ENCODE measurements at places on chromosomes 12 and 14.

- peak; percentile 80 for DNase-seq
These were observed 181.3 kb downstream of the ITPR2 start for GRCh38 chr12:26651566-26652188.

- peak; percentile 67 for DNase-seq
These were observed 28.3 kb upstream of the PPP2R5C start for GRCh38 chr14:101733211-101733610.

GRCh38 chr12:75611041-75611440 is 99.6 kb upstream of the KRR1 start:
- no peak for DNase-seq

DNA sequence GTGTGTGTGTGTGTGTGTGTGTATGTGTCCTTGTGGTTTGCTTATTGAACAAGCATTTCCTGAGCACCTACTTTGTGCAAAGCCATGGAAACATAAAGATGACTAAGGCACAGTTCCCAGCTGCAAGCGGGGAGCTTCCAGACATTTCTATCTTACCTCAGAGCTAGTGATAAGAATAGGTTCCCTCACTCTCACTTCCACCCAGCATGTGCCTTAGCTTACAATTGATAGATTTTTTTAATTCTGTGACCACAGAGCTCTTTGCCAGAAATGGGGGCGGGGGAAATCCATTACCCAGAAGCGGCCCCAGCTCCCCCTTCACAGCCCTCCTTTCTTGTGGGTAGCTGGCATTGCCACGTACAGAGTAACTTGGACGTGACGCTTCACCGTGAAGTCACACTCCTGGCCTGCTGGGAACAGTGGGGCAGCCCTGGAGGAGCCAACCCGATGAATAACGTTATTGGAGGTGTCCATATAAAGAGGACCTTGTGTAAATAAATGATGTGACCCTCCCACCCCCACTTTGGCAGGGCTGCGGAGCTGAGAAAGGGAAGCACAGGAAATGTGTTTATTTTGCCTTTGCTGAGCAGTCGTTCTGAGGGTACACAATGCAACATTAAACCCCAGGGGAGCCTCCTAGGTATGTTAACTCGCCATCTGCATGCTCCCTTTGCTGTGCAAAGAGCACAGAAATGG is 238.9 kb downstream of the CHST11 start:
- DNase-seq: peak; percentile 53

DNA sequence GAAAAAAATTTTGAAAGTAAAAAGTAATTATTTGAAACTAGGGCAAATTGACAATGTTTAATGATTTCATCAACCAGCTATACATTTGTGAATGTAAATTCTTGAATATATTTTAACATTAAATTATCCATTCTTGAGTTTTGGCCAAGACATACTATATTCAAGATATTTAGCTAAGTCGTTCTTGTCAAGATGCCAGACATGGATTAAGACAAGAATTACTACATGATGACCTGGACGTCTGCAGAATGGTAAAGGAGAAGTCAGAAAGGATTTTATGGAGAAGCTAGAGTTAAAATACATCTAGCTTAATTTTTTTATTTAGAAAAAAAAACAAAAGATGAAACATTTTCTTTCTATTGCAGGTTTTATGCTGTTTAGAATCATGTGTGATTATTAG is 255.8 kb downstream of the TMTC2 start:
- no peak for DNase-seq

- DNase-seq: peak; percentile 51
These were observed 91.9 kb downstream of the TMEM30B start for GRCh38 chr14:61188978-61189808.

GRCh38 chr12:61916831-61917230 is 343.4 kb upstream of the USP15 start:
- peak; percentile 25 for DNase-seq

DNA sequence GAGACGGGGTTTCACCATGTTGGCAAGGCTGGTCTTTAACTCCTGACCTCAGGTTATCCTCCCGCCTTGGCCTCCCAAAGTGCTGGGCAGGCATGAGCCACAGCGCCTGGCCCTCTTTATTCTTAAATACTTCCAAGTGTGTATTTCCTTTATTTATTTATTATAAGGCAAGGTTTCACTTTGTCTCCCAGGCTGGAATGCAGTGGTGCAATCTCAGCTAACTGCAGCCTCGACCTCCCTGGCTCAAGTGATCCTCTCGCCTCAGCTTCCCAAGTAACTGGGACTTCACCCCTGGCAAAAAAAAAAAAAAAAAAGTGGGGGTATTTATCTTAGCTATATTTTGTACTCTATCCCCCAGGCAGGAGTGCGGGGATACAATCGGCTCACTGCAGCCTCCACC is 6.8 kb downstream of the FAM216A start:
- no peak for DNase-seq

DNA sequence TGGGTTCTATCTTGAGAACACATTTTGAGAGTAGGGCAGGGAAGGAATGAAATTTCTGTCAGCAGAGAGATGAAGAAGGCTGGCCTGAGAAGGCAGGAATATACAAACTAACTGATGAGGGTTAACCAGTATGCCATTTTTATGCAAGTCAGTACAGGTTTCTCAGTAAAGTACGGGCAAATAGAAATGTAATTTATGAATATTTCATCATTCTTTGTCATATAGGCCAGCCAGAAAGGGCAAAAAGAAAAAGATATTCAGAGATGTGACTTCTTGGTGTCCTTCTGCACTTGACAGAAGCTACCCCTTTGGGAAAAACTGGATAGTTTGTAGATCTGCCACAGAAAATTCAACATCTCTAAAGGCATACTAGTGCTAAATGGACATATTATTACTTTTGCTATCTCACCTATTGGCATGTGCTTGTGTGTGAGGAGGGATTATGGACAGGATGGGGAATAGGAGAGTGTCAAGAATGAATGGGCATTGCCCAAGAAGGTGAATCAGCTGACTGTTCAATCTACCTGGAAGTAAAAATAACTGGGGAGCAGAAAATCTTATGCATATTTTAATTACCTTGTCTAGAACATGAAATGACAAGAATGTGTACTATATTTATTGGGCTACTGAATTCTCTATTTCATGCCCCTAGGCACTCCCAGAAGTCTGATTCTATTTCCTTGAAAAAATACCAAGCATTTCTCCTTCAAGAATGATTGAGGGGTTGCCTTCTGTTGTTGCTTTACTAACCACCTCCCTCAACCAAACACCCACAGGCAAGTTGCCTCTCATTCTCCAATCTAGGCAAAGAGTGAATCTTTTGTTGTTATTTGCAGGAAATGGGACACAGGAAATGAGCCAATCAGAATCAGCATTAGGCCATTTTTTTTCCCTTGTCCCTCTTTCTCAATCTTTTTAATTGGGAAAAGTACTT is 175.1 kb upstream of the SLC38A2 start:
- DNase-seq: peak; percentile 52

- peak; percentile 17 for DNase-seq
These were observed 49.9 kb upstream of the OR4E1 start for GRCh38 chr14:21723431-21724045.

DNA sequence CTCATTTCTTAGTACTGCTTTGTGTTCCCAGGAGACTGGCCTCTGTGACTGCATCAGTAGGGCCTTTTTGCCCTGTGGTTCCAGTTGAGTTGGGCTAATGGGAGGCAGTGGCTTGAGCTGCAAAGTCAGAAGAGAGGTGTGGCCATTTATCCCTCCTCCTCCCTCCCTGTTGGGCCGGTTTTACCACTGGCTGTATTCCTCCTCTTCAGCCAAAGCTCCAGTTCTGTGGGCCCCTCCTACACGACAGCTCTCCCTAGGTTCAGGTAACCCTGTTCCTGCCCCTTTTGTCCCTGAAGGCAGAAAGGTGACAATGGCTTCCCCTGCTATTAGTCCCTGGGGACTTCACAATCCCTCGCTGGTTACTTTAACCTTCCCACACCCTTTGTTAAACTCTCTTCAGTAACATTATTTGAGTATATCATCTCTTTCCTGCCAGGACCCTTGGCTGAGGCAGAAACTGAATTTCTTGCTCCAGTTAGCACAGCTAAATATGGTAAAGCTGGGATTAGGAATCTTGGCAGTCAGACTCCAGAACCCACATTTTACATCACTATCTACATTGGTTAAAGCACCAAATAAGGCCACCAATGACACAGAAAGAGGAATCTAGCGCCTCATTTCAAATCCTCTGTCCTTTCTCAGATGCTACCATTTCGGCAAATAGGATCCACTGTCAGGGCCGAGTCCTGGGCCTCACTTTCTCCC is 121.9 kb upstream of the SLC35F4 start:
- no peak for DNase-seq

DNA sequence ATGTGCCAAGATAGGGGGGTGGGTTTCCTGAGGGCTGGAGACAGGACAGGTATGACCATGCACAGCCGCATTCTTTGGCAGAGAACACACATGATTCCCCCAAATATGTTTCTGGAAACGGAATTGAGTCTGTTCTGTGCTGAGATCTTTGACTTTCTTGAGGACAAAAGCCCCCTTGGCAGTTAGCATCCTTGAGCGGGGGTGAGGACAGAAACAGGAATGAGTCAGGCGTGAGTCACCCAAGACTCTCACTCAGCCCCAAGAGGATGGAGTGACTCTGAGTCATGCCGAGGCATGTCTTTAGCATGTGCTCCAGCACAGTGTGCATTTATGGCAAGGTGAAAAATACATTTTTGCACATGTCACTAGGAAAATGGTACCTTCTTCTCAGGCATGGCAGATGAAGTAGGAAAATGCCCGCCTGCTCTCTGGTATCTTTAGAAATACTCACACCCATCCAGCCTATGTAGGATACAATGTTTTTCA is 52.1 kb downstream of the DAD1 start:
- DNase-seq: peak; percentile 93

- DNase-seq: no peak
These were observed 7.1 kb upstream of the CCDC60 start for GRCh38 chr12:119327471-119327870.

DNA sequence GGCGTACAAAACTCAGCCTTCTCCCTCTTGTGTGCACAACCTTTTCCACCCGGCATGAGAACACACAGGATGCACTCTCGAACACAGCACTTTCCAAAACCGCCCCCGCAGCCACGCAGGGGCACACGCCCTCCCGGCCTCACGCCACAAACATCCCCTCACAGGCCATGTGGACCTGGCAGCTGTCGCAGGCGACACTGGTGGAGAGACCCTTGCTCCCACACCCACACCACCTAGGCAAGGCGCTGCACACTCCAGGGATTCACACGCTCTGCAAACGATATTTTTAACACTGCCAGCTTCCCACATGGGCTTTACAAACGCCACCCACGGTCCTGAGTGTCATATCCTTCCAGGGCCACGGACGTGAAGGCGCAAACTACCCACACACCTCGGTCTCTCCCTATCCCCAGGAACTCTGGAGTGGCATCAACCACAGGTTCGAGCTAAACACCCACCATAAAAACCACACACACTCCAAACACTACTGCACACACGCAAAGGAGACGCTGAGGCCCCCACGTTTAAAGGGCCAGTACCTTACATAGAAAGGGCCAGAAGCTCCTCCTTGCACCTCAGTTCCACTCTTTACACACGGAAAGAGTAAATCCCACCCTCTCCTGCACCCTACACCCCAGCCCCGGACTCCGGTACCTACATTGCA is 12.4 kb upstream of the ITGB7 start:
- DNase-seq: peak; percentile 35

DNA sequence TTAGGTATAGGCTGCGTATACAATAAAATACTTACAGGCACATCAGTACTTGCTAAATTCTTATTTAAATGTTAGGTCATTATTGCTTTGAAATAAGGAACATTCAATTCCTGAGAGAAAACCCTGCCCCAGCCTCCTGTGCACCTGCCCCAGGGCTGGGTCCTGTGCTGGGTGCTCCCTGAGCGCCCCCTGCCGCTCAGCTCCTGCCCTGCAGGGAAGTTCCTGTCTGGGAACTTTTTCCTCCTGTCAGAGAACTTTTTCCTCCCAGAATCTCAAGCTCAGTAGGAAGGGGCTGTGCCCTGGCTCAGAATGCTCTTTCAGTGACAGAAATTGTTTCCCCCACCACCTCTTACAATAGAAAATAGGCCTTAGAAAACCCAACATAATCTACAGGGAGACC is 751.1 kb downstream of the TMEM121 start:
- DNase-seq: peak; percentile 5

GRCh38 chr12:6324936-6325750 is 14.7 kb downstream of the PLEKHG6 start:
- no peak for DNase-seq

GRCh38 chr14:101133068-101133467 is 229.5 kb upstream of the RTL1 start:
- no peak for DNase-seq

DNA sequence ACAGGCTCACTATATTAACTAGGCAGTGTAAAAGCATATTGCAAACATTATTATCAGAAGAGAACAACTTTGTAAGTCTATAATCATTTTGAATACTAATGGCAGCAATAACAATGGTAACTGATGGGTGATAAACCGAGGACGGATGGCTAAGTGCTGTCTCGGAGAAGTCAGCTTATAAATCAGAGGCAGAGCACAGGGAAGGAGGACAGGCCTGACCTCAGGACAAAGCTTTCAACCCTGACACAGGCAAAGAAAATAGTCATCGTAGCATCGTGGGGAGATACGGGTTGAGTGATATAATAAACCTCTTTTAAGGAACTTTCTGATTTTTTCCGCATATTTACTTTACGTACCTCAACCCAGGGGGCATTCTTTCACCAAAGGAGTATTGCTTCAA is 48.4 kb downstream of the FLRT2 start:
- no peak for DNase-seq

- DNase-seq: no peak
These were observed 140.8 kb downstream of the PTCSC3 start for GRCh38 chr14:36035675-36036074.

- DNase-seq: no peak
These were observed 7.1 kb downstream of the IPO4 start for GRCh38 chr14:24181371-24182077.

DNA sequence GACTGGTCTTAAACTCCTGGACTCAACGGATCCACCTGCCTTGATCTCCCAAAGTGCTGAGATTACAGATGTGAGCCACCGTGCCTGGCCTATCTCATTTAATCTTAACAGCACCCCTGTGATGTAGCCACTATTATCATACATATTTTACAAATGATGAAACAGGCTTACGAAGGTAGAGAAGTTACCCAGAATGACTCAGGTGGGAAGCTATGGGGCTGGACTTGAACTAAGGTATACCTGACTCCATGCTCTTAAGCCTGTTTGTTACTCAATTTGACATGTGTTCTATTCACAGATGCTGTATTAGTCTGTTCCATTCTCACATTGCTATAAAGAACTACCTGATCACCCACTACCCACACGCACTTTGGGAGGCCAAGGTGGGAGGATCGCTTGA is 36.8 kb upstream of the TMPO start:
- DNase-seq: no peak

DNA sequence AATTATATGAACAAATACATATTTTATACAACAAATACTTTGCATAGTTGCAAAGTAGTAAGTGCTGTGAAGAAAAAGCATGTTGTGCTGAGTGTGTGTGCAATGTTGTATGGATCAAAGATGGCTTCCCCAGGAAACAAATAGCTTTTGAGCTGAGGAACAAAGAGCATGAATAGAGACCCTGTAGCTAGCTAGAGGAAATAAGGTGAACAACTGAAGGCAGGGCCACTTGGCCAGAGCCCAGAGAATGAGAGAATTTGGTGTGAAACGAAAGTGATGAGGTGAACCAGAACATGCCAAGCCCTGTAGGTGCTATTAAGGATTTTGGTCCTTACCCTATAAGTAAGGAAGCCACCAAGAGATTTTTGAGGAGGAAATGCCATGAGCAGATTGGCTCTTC is 17.1 kb downstream of the DYRK2 start:
- no peak for DNase-seq

Measured in kidney tubule cell (primary cell).